ENCODE measurements at places on chromosomes 7 and 10.

- DNase-seq, result no peak
Observed at GRCh38 chr10:109126541-109126940, 796.8 kb downstream of the XPNPEP1 start.

- no peak for DNase-seq
Observed at GRCh38 chr7:44224080-44224973, 23.5 kb downstream of the YKT6 start.

DNA sequence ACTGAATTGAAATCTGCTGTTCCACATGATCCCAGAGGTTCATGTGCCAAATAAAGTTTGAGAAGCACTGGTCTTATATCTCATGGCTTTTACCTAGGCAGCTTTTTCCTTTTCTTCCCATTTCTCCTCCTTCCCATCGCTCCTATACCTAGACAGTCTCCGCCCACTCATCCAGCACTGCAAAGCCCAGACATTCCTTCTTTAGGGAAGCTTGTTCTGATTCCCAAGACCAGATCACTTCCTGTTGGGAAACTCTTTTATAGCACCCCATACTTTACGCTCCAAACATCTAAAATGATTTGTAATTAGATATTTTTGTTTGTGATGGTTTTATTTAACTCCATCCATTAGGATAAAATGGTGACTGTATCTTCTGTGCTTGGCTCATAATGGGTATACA is 75.9 kb downstream of the BMPER start:
- no peak for DNase-seq

GRCh38 chr10:6621536-6621935 is 41.5 kb upstream of the PRKCQ start:
- DNase-seq, result no peak

- DNase-seq, result no peak
Observed at GRCh38 chr7:73909051-73909941, 48.3 kb downstream of the TMEM270 start.

DNA sequence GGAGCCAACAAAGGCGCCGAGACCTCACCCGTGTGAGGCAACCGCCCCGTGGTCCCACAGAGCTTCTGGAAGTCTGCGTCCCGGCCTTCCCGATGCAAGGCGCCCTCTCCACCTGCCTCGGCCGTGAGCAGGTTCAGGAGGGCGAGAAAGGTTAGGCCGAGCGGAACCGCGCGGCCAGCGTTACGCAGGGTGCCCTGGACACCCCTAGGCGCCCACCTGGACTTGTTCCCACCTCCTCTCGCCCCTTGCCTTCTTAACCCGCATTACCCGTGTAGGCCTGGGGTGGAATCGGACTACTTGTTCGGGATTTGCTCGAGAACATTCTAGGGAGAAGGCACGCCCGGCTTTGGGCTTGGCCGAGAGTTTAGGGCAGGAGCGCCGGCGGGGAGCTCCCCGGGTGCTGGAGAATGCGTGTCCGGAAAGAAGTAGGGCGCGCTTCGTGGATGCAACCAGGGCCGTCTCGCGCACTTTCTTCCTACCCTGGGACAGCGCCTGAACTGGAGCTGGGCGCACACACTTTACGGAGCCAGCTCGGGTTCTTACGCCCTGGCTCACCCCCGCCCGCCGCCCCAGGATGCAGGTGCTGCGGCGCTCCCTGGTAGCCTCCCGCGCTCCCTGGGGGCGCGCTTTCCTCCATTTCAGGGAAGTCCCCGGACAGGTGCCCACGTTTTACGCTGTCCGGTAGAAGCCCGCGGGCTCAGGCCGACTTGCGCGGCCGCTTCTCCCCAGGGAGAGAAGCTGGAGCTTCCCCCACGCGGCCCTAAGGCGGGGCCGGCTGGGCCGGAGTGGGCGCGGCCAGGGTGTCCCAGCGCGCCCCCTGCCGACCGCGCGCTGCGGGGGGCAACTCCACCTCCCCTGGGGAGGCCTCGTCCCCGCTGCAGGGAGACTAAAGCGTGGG is 74.5 kb downstream of the INSIG1 start:
- no peak for DNase-seq

Measured in central memory CD8-positive, alpha-beta T cell (primary cell).